Stimulated activated CD8-positive, alpha-beta memory T cell treated with anti-CD3 and anti-CD28 coated beads, Interleukin-15, amount 100 ng/mL, for 24 hours (primary cell): ENCODE measurements at places on chromosomes 4 and X.

GRCh38 chr4:138707746-138708677, 307.6 kb upstream of the NOCT start:
- no peak for DNase-seq

GRCh38 chr4:87803421-87803820, 4.1 kb downstream of the IBSP start:
- DNase-seq = no peak

GRCh38 chr4:88130544-88131305, 27.7 kb downstream of the ABCG2 start:
- DNase-seq = no peak

- DNase-seq = no peak
Measured at GRCh38 chrX:28312965-28313364, 274.3 kb upstream of the IL1RAPL1 start.

GRCh38 chrX:132488819-132489577, at the start of gene MBNL3:
Gene MBNL3, minus strand, starts transcription at chrX:132489038. Its CDS starts 49,427 bp downstream, at chrX:132439611.
- no peak for DNase-seq

- DNase-seq = no peak
Measured at GRCh38 chr4:24753519-24753918, 41.9 kb upstream of the SOD3 start.

DNA sequence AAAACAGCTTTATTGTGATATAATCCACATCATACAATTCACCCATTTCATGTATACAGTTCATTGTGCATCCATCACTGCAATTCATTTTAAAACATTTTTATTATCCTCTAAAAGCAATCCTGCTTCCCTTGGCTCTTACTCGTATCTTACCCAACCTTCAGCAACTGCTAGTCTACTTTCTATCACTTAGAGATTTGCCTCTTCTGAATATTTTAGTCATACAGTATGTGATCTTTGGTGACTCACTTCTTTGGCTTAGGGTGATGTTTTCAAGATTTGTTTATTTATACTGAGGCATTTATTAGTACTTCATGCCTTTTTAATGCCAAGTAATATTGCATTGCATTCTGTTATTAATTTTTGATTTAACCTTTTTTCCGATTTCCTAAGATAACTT, 15.0 kb upstream of the MSMO1 start:
- DNase-seq = no peak

GRCh38 chrX:14497184-14497666, 32.1 kb upstream of the GLRA2 start:
- DNase-seq = no peak

DNA sequence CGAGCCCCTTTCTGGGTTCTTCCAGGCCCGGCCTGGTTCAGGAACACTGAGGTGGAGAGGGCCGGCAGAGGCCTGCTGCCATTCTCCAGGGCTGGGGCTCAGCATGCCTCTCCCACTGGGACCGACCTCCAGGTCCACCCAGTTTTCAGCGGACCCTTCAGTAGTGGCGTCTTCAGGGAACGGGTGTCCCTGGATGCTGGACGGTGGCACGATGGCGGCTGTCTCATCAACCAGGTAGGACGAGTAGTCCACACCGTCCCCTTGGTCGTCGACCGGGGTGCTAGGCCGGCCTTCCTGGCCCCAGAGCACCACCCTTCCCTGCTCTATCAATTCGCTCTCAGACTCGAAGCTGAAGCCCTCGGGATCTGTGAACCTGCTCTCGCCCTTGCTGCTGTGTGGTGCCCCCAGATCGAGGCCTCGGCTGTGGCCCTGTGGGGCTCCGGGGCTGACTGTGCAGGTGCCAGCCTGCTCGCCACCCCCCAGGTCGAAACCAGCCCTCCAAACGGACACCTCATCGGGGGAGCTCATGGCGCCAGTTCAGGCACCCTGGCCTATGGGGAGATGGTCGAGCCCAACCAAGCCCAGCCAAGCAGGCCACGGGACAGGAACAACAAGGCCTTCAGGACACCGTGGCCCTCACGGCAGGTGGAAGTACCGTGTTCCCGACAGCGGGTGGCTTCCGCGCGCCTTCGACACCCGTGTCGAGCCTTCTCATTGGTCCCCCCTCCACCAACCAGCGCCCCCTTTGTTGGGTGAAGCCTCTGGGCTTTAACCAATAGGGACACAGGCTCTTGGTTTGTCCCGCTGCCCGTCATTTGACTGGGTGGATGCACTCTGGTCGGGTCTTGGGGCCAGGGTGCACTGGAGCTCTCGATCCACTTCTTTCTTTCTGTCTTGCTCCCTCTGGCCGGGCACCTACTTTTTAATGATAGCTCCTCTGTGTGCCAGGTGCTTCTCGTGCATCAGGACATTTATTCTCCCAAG, 814 bp upstream of the LOC101059915 start:
- DNase-seq = no peak

GRCh38 chr4:4480685-4481398, 61.0 kb downstream of the STX18 start:
- DNase-seq = no peak

GRCh38 chrX:116384406-116384954, 51.9 kb upstream of the SLC6A14 start:
- DNase-seq = no peak

DNA sequence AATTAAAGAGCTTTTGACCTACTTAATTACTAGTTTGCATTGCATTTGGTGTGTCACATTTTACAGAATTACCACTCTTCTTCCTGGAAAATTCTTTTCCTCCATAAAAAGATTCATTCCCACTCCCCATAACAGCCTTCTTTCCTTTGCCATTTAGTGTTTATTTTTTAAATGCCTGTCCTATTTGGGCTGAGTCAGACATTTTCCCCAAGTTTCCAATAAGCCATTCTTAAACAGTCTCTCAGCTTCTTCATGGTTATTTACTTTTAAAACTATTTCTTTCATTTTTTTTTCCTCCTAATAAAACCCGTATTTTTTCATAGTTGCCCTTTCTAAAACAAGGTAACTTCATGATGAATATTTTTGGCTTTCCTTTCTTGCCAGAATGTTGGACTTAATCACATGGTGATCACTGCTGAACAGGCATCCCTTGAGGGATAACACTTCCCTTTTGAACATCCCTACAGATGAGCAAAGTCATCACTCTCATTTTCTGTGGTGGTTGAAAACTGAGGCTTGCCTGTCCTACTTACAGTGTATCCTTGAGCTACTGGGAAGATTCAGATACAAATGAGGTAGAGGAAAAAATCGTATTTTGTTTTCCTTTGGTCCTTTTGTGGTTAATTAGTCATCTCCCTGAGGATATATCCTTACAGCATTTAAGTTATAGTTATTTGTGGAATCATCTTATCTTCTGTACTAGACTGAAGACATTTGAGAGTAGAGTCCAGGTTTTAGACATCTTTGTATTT, 520.5 kb upstream of the NR3C2 start:
- no peak for DNase-seq

DNA sequence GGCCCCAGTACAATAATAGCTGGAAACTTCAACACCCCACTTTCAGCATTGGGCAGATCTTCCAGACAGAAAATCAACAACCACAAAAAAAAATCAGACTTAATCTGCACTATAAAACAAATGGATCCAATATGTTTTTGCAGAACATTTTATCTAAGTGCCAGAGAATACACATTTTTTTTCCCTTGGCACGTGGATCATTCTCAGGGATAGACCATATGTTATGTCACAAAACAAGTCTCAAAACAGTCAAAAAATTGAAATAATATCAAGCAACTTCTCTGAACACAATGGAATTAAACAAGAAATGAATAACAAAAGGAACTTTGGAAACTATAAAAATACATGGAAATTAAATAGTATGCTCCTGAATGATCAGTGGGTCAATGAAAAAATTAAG, 576.3 kb downstream of the PCDH19 start:
- DNase-seq = no peak

DNA sequence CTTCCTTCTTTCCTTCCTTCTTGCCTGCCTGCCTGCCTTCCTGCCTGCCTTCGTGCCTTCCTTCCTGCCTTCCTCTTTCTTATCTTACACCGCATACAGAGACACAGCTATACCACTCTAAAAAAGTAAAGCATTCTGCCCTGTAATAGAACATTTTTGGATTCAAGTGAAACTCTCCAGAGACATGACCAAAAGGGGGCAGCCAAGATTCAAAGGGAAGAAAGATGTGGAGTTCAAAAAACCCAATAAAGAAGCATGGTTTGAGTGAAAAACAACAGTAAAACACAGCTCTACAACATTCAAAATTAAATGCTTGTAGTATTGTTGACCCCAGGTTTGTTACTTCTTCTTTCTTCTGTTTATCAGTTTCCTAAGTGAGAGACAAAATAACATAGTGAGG, 914.9 kb upstream of the PCDH7 start:
- no peak for DNase-seq

GRCh38 chrX:25279510-25279909, 263.7 kb upstream of the ARX start:
- DNase-seq = no peak

- DNase-seq = no peak
Measured at GRCh38 chr4:168039593-168039992, 52.7 kb upstream of the ANXA10 start.

DNA sequence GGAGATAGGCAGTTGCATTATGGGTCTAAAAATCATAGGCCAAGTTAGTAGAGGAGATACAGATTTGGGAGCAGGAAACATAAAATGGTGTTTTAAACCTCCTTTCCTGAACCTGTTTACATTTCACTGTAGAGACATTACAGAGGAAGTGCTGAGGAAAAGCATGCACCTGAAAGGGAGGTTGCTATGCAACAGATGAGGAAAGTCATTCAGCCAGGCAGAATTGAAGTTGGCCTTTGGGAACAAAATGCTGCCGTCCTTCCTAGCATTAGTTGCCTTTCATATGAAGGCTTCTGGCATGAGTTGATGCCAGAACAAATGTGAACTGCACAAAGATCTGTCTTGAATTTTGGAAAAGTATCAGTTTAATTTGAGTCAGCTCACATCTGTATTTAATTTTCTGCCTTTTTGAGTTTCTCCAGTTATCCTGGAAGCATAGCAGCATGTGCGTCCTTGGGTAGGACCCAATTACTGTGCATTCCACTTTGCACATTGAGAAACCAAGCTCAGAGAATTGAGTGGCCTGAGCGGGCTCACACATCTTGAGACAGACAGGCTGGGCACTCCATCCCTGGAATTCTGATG, 38.2 kb downstream of the MAGED1 start:
- DNase-seq = no peak

GRCh38 chr4:170675568-170676262, 586.0 kb upstream of the AADAT start:
- DNase-seq = no peak

GRCh38 chr4:10697086-10697485, 12.5 kb upstream of the CLNK start:
- no peak for DNase-seq

DNA sequence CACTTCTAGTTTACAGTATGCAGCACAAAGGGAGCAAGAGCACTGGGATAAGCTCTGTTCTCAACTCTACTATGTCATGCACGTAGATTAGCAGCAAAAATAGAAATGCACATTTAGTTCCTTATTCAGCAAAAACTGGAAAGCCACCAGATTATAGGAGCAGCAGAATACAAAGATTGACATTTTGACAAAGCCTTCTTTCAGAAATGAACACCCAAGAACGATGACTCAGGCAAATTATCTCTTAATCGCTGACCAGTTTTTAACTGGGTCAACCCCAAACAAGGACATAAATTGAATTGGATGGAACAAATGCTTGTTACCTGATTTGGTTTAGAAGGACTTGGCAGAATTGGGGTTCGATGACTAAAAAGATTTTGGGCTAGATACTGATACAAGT, 775.3 kb upstream of the HS3ST1 start:
- DNase-seq = no peak

- DNase-seq = no peak
Measured at GRCh38 chr4:75512386-75513211, 1.6 kb downstream of the RCHY1 start.

GRCh38 chr4:23169608-23170311, 477.0 kb downstream of the GBA3 start:
- DNase-seq = no peak

GRCh38 chr4:8092282-8092681, 66.3 kb downstream of the ABLIM2 start:
- DNase-seq = no peak

DNA sequence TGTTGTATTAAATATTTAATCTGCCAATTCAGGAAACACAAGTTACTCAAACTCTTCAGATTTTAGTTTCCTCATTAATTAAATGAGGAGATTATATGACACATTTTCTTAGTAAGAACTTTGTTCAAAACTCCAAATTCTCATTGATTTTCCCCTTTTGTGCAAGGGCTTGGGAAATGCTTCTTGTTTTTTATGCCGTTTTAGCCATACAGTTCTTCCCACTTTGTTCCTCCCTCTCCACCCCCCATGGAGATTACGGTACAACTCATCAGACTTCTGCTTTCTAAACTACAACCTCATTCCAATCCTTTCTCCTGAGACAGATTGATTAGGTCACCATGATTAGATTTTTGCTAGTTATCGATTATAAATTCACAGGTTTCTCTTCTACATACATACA, 10.9 kb upstream of the BBS7 start:
- DNase-seq = no peak

GRCh38 chr4:24241511-24241910, 342.8 kb downstream of the DHX15 start:
- DNase-seq = no peak

DNA sequence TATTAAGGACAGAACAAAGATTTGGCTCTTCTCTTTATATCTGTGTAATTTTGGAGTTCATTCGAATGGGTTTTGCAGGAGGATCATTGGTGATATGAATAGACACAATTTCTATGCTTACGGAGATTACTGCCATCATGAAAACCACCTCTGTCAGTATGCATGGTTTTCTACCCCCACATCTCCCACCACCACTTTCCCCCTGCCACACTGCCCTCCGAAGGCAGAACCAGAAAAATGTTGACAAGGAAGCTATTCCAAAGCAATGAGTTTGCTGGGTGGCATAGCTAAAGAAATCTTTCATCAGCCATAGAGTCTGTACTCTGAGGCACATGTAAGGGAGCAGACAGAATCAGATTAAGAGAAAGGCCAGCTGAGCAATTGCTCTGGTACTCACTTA, 567.3 kb upstream of the ACTRT1 start:
- no peak for DNase-seq

DNA sequence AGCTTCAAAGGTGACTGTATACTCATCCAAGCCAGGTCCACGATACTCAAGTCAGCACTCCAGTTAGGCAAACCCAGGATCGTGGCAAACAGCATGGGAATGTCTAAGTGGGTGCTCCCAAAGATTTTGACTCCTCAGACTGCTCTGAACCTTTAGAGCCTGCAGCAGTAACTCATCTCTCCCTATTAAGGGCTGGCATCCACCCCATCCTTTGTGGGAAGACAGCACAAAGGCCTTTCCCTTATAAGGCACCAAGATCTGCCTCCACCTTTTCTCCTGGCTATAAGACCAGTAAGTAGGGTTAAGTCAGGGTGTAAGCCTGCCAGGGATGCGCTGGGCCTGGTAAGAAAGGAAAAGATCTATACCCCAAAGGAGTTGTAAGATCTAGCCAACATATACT, 23.6 kb upstream of the SLC25A43 start:
- no peak for DNase-seq
